T-helper 1 cell treated with Interleukin-12 subunit alpha and Interleukin-12 subunit beta and Interleukin-4 antibody, amounts not matched to agents 30 ng/mL and 1 ng/mL, for 36 hours (primary cell): ENCODE measurements at places on chromosomes 7 and 10. TPM values are rescaled to one million over a fixed set of nuclear protein-coding genes. Genes with fewer than 3 reads are reported as not detected.

Gene SORBS1
- total RNA-seq, result 0.69 and 1.2 TPM in 2 replicates

Gene RALA
- total RNA-seq, result 36.4 TPM in 2 replicates

Gene C7orf33
- total RNA-seq, result not detected in 2 replicates

Gene TMEM130
- total RNA-seq, result not detected in 2 replicates
